ENCODE measurements at places on chromosomes 3 and 15. TPM values are rescaled to one million over a fixed set of nuclear protein-coding genes. Genes with fewer than 3 reads are reported as not detected.

The ALCAM gene
- 50.4 TPM for total RNA-seq

The PCSK6 gene
- total RNA-seq, result 12.7 TPM

The EOGT gene
- 10.2 TPM for total RNA-seq

The OIP5 gene
- total RNA-seq, result 15.0 TPM

The ACTL6A gene
- 51.6 TPM for total RNA-seq

The ABHD5 gene
- total RNA-seq, result 18.0 TPM

The LRRC31 gene
- total RNA-seq, result not detected

The SIDT1 gene
- total RNA-seq, result 0.69 TPM

The GOLGA8S gene
- 0.18 TPM for total RNA-seq

The CCR4 gene
- total RNA-seq, result 0.03 TPM

The THSD4 gene
- 23.0 TPM for total RNA-seq

The P2RY1 gene
- total RNA-seq, result 0.37 TPM

The GOLGA6A gene
- total RNA-seq, result 0.05 TPM

The SLC6A20 gene
- not detected for total RNA-seq

The NR2E3 gene
- total RNA-seq, result 0.16 TPM

The ARL6IP5 gene
- total RNA-seq, result 83.5 TPM

The DNASE1L3 gene
- not detected for total RNA-seq

The RTP3 gene
- total RNA-seq, result not detected

The PROK2 gene
- total RNA-seq, result not detected

The SNTN gene
- total RNA-seq, result not detected

The ATP13A4 gene
- 0.06 TPM for total RNA-seq

The GOLGA8H gene
- total RNA-seq, result 1.8 TPM

The FSIP1 gene
- 0.49 TPM for total RNA-seq

The PPP2R3A gene
- total RNA-seq, result 3.3 TPM

The FBXO45 gene
- 7.8 TPM for total RNA-seq

The GRAMD1C gene
- 0.23 TPM for total RNA-seq

The RPL39L gene
- total RNA-seq, result 53.7 TPM

The EPHA3 gene
- not detected for total RNA-seq

The IGDCC3 gene
- total RNA-seq, result 0.08 TPM

The PTH1R gene
- total RNA-seq, result 0.51 TPM

The SEMA3B gene
- 8.6 TPM for total RNA-seq

The SLC9C1 gene
- total RNA-seq, result not detected

The FAM81A gene
- total RNA-seq, result 12.7 TPM

The TRIM71 gene
- not detected for total RNA-seq

The TYRO3 gene
- 15.8 TPM for total RNA-seq

The CAPN3 gene
- total RNA-seq, result 0.32 TPM

The IGSF10 gene
- total RNA-seq, result 0.53 TPM

The FBXO40 gene
- total RNA-seq, result not detected

The MRPL47 gene
- total RNA-seq, result 36.9 TPM

The CHRNA3 gene
- total RNA-seq, result 0.46 TPM

The CELF6 gene
- 0.13 TPM for total RNA-seq

The MBNL1 gene
- 60.8 TPM for total RNA-seq

The TRPM1 gene
- not detected for total RNA-seq

The SLC12A1 gene
- total RNA-seq, result not detected

The SCAANT1 gene
- total RNA-seq, result not detected

The DNAH12 gene
- 0.03 TPM for total RNA-seq

The OXTR gene
- total RNA-seq, result 10.4 TPM

The CTXN2 gene
- 0.05 TPM for total RNA-seq

The RPP14 gene
- total RNA-seq, result 10.0 TPM

The GOLGA8K gene
- total RNA-seq, result 0.89 TPM

Measured in A549 treated with CORT108297 at 1 μM for 4 hours (cell line).